ENCODE measurements at places on chromosomes 3 and 15.

DNA sequence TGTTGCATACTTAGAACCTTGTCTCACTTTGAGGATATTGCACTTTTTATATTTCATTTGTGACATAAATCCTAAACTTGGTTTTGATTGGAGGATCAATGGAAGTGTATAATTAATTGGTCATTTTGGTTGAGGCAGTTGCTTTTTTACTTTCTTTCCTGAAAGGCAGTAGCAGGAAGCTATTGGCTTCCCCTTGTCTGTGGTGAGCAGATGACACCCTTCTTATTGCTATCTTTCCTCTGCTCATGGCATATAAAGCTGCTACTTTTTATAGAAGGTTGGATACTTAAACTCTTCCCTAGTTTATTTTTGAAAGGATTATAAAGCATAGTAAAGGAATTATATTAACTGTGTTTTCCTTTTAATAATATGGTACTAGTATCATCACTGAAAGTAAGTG is 28.6 kb downstream of the FAM98B start:
- H3K27ac ChIP-seq: peak overlapping the region; percentile 93
- H3K36me3 ChIP-seq: peaks cover 7% of the 10 kb centered on the region
- no peak overlapping the region for H3K4me3 ChIP-seq
- DNase-seq: no peak
- H3K27me3 ChIP-seq: no peaks in the 10 kb centered on the region

GRCh38 chr15:48333540-48333939 is 2.3 kb downstream of the DUT start:
- H3K4me1 ChIP-seq: peaks cover 46% of the 10 kb centered on the region
- H3K27ac ChIP-seq: peak overlapping the region; percentile 92
- H3K27me3 ChIP-seq: no peaks in the 10 kb centered on the region
- H3K36me3 ChIP-seq: peaks cover 32% of the 10 kb centered on the region
- peak overlapping the region; percentile 99 for H3K4me3 ChIP-seq

DNA sequence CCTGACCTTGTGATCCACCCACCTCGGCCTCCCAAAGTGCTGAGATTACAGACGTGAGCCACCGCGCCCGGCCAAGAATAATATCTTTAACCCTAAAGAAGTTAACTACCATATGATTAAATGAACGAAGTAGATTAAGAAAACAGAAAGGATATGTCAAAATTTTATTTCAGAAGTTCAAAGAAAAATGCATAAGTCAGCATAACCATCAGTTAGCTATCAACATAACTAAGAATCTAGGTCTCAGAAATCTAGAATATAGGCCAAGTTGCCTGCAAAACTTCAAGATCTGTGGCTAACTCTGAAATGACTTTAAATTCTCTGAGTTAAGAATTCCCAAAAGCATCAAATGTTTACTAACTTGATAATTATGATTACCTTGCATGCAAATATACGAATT is 38.0 kb downstream of the INO80 start:
- no peak overlapping the region for H3K27ac ChIP-seq
- no peaks in the 10 kb centered on the region for H3K27me3 ChIP-seq
- peaks cover 28% of the 10 kb centered on the region for H3K36me3 ChIP-seq
- DNase-seq: no peak
- no peak overlapping the region for H3K4me3 ChIP-seq

DNA sequence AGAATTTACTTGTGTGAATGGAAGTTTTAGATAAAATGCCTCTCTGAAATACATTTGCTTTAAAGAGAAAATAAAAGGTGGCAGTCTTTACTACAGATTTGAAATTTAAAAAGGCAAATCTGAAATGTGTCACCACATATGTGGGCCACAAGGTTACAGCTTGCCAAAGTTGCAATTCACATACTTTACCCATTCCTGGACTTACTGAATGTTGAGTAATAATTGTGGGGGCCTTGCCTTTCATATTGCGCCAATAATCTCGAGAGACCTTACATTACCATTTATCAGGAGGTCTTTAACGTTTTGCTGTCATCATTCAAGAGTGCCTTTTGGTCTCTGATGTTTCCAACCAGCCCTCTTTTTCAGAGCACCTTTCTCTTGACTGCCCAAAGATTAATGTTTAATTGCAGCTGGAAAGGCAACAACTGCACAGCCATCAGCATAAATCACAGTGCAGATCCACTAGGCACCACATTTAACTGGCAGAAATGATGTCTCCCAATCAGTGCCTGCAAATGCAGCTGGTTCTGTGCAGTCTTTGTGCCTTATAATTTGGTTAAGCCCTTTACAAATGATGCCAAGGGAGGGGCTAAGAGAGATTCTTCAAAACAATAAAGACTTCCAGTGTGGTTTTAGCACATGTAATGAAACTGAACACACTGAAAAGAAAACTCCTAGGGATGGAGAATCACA is 206.8 kb downstream of the MAGI1 start:
- H3K4me1 ChIP-seq: no peaks in the 10 kb centered on the region
- no peaks in the 10 kb centered on the region for H3K36me3 ChIP-seq
- H3K27ac ChIP-seq: no peak overlapping the region
- no peak overlapping the region for H3K4me3 ChIP-seq

GRCh38 chr15:64894395-64895056 is 17.2 kb upstream of the ANKDD1A start:
- peak; percentile 78 for DNase-seq
- peak overlapping the region; percentile 98 for H3K4me3 ChIP-seq
- H3K4me1 ChIP-seq: peaks cover 75% of the 10 kb centered on the region

DNA sequence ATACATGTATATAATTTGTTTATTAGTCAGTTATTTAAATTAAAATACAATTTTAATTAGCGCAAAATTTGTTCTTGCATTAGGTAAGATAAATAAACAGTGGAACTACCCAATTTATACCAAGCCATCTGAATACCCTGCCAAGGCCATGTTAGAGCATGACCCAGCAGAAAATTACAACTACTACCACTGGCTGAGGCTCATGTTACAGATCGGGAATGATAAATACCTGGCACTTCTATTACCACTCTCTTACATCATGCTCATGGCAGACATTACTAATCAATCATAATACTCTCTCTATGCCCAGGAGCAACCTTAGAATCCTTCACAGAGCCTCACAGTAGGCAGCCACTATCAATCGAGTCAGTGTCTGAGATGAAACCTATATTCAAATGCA is 21.2 kb upstream of the LMOD3 start:
- DNase-seq: no peak
- no peaks in the 10 kb centered on the region for H3K36me3 ChIP-seq
- H3K4me3 ChIP-seq: no peak overlapping the region

DNA sequence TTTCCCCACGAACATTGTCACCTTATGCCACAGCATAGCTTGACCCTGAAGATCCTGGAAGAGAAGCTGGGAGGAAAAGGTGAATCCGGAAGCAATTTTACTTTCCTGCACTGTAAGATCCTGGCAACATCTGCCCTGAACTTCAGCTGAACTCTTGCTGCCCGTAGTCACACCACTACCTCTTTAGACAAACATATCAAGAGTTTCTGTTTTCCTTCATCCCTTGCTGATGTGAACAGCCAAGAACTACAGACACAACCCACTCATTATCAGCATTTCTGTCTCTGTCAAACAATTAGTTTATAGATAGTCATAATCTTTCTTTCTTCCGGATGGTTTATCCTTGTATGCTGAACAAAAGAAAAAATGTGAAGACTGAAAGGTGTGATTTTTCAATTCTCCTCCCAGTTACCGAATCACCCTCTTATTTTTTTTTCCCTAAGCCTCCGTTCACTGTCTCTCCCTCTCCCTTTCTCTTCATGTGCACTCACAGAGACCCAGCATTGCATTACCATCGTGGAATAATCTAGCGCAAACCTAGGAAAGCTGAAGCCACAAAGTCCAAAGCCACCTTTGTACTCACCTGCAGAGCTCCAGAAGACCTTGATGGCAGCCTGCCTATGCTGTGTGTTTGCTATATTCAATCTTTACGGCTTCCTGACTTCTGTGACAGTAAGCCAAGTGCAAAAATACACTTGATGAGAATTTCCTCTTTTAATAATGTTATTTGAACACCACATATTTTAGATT is 229.2 kb downstream of the CDIN1 start:
- no peaks in the 10 kb centered on the region for H3K4me1 ChIP-seq
- H3K4me3 ChIP-seq: no peak overlapping the region
- H3K27me3 ChIP-seq: no peaks in the 10 kb centered on the region
- no peak for DNase-seq
- no peaks in the 10 kb centered on the region for H3K36me3 ChIP-seq
- no peak overlapping the region for H3K27ac ChIP-seq

GRCh38 chr3:186219211-186219638 is 110.3 kb upstream of the ETV5 start:
- peaks cover 46% of the 10 kb centered on the region for H3K27me3 ChIP-seq
- H3K4me3 ChIP-seq: no peak overlapping the region
- peaks cover 21% of the 10 kb centered on the region for H3K4me1 ChIP-seq
- H3K27ac ChIP-seq: no peak overlapping the region

- DNase-seq: peak; percentile 61
- no peaks in the 10 kb centered on the region for H3K36me3 ChIP-seq
- peak overlapping the region; percentile 34 for H3K4me3 ChIP-seq
- H3K27ac ChIP-seq: no peak overlapping the region
- peaks cover 48% of the 10 kb centered on the region for H3K4me1 ChIP-seq
Observed at GRCh38 chr3:58217209-58217811, 6.5 kb upstream of the DNASE1L3 start.

DNA sequence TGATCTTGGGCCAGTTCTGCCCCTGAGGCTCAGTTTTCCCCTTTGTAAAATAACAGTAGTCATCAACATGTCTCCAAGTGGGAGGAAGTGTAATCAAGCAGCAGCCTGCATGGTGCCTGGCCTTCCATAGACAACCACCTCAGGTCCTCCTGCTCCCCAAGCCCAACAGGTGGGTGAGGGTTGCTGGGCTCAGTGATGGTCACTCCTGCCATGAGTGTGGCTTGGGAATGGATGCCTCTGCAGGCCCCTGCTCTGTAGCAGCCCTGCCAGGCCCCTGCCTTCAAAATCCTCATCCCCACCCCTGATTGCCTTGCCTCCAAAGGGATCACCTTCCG is 59.1 kb upstream of the SLC6A1 start:
- no peaks in the 10 kb centered on the region for H3K36me3 ChIP-seq
- no peak for DNase-seq
- H3K4me3 ChIP-seq: no peak overlapping the region
- no peak overlapping the region for H3K27ac ChIP-seq
- H3K4me1 ChIP-seq: no peaks in the 10 kb centered on the region
- H3K27me3 ChIP-seq: peaks cover 7% of the 10 kb centered on the region

GRCh38 chr15:68419301-68420175 is 12.4 kb downstream of the ITGA11 start:
- no peaks in the 10 kb centered on the region for H3K4me1 ChIP-seq
- H3K4me3 ChIP-seq: no peak overlapping the region
- DNase-seq: no peak
- H3K27me3 ChIP-seq: no peaks in the 10 kb centered on the region
- no peaks in the 10 kb centered on the region for H3K36me3 ChIP-seq
- no peak overlapping the region for H3K27ac ChIP-seq

Data from activated T-cell treated with anti-CD3 and anti-CD28 coated beads, Interleukin-2, amount 50 U/mL, for 72 hours (primary cell).